Lower lobe of right lung (tissue), 2 donors: ENCODE measurements at places on chromosomes 6 and 20. TPM values are rescaled to one million over a fixed set of nuclear protein-coding genes. Genes with fewer than 3 reads are reported as not detected.
A peak's percentile ranks its signal among the peaks of the same experiment; 100 is the strongest.

- H3K27ac ChIP-seq: no peak overlapping the region
- peaks cover 5% of the 10 kb centered on the region for H3K27me3 ChIP-seq
Measured at GRCh38 chr20:22617160-22617559, 32.8 kb upstream of the FOXA2 start.

DNA sequence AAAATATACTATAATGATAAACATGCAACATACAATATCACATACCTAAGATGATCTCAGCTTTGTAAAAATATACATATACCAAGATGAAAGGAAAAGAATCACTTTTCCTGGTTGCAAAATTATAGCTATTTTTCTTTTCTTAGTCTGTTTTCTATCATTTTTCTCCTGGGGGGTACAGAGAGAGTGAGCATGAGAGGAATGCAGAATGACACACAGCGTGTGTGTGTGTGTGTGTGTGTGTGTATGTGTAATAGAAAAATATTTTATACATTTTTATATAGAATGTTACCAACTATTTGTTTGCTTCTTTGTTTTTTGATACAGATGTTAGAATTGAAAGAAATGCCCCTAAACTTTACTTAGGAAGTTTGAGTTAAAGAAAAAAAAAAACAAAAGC is 64.3 kb downstream of the FAM83B start:
- H3K36me3 ChIP-seq: no peaks in the 10 kb centered on the region
- no peaks in the 10 kb centered on the region for H3K27me3 ChIP-seq
- no peaks in the 10 kb centered on the region for H3K4me1 ChIP-seq

GRCh38 chr6:3661390-3661789 is 90.1 kb downstream of the PXDC1 start:
- H3K27ac ChIP-seq: no peak overlapping the region
- H3K4me3 ChIP-seq: no peak overlapping the region
- no peaks in the 10 kb centered on the region for H3K27me3 ChIP-seq
- DNase-seq: no peak
- no peaks in the 10 kb centered on the region for H3K36me3 ChIP-seq
- H3K4me1 ChIP-seq: peaks cover 7% of the 10 kb centered on the region

- H3K4me3 ChIP-seq: no peak overlapping the region
- no peak for DNase-seq
- H3K36me3 ChIP-seq: no peaks in the 10 kb centered on the region
Measured at GRCh38 chr20:20237093-20237959, 130.6 kb upstream of the INSM1 start.

DNA sequence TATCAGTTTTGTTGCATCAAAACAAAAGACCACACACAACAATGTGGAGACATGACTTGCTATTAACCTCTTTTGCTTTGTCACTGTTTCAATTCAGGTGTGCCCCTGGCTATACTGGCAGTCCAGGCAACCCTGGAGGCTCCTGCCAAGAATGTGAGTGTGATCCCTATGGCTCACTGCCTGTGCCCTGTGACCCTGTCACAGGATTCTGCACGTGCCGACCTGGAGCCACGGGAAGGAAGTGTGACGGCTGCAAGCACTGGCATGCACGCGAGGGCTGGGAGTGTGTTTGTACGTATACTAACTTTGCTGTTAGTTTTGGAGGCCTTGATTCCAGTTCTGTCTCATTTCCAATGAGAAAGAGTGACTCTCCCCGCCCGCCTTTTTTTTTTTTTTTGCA is 356.9 kb downstream of the ARHGAP18 start:
- H3K4me1 ChIP-seq: no peaks in the 10 kb centered on the region
- H3K27ac ChIP-seq: no peak overlapping the region
- no peaks in the 10 kb centered on the region for H3K36me3 ChIP-seq
- H3K4me3 ChIP-seq: no peak overlapping the region

- DNase-seq: no peak
- no peaks in the 10 kb centered on the region for H3K27me3 ChIP-seq
- H3K27ac ChIP-seq: no peak overlapping the region
- peaks cover 15% of the 10 kb centered on the region for H3K36me3 ChIP-seq
Measured at GRCh38 chr6:12125396-12125795, 113.3 kb downstream of the HIVEP1 start.

GRCh38 chr6:14174226-14174625 is 56.7 kb downstream of the CD83 start:
- H3K4me3 ChIP-seq: no peak overlapping the region
- H3K4me1 ChIP-seq: no peaks in the 10 kb centered on the region
- no peak for DNase-seq
- H3K36me3 ChIP-seq: no peaks in the 10 kb centered on the region

DNA sequence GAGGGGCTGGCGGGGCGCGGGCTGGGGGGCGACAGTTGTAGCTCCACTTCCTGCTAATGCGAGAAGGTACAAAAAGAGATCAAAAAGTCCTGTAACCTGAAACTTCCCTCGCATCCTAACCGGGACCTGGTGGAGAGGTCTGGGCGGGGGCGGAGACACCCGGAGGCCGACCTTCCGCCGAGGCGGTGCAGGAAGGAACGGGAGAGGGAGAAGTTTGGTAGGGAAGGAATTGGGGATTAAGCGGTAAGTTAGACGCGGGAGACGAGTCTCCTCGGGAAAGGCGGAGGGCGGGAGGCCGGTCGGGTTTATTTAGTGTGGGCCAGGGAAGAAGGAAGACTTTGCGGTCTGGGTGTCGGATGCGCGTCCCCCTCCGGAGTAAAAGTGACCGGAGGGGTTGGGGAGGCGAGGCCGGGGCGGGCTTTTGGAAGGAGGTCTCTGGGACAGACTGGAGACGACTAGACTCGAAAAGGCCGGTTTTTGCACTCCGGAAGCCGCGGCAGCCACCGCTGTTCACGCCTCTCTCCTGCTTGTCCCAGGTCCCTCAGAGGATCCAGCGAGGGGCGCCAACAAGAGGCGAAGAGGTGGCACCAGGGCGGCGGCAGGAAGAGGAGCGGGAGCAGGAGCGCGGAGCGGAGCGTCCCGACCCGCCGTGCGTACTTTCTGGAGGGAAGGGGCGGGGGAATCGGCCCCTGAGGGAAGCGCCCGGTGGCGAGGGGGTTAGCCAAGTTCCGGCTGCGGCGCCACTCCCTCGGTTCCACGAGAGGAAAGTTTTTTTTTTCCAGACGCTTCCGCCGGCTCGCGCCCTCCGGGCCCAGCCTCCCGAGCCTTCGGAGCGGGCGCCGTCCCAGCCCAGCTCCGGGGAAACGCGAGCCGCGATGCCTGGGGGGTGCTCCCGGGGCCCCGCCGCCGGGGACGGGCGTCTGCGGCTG is 734 bp downstream of the TPBG start:
- H3K4me3 ChIP-seq: peak overlapping the region; percentile 71
- H3K36me3 ChIP-seq: no peaks in the 10 kb centered on the region
- peaks cover 18% of the 10 kb centered on the region for H3K4me1 ChIP-seq
- DNase-seq: peak; percentile 63

DNA sequence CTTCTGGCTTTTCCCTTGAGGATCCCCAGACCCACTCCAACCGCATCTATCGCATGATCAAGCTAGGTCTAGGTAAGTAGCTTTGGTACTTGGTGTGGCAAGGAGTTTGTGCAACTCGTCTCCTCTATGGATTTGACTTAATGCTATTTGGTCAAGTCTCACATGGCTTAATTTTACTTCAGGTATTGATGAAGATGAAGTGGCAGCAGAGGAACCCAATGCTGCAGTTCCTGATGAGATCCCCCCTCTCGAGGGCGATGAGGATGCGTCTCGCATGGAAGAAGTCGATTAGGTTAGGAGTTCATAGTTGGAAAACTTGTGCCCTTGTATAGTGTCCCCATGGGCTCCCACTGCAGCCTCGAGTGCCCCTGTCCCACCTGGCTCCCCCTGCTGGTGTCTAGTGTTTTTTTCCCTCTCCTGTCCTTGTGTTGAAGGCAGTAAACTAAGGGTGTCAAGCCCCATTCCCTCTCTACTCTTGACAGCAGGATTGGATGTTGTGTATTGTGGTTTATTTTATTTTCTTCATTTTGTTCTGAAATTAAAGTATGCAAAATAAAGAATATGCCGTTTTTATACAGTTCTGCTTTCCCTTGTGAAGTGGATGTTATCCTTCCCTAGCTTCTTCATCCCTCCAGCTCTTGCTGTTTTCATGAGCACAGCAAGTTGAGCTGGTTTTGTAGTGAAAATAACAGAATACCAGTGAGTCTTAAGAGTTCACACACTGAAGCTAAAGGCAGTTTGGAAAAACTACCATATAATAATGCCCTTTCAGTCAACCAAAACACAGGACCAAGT is 3.8 kb downstream of the SLC35B2 start:
- H3K27me3 ChIP-seq: no peaks in the 10 kb centered on the region
- no peak overlapping the region for H3K27ac ChIP-seq
- DNase-seq: no peak
- H3K36me3 ChIP-seq: peaks cover 77% of the 10 kb centered on the region

GRCh38 chr6:79842376-79843040 is 104.8 kb downstream of the ELOVL4 start:
- no peak for DNase-seq
- no peaks in the 10 kb centered on the region for H3K4me1 ChIP-seq
- H3K36me3 ChIP-seq: no peaks in the 10 kb centered on the region
- H3K4me3 ChIP-seq: no peak overlapping the region
- H3K27me3 ChIP-seq: no peaks in the 10 kb centered on the region
- no peak overlapping the region for H3K27ac ChIP-seq

- no peak for DNase-seq
- no peaks in the 10 kb centered on the region for H3K36me3 ChIP-seq
- H3K4me1 ChIP-seq: no peaks in the 10 kb centered on the region
- H3K27me3 ChIP-seq: no peaks in the 10 kb centered on the region
Measured at GRCh38 chr20:16516794-16517193, 56.5 kb downstream of the KIF16B start.

DNA sequence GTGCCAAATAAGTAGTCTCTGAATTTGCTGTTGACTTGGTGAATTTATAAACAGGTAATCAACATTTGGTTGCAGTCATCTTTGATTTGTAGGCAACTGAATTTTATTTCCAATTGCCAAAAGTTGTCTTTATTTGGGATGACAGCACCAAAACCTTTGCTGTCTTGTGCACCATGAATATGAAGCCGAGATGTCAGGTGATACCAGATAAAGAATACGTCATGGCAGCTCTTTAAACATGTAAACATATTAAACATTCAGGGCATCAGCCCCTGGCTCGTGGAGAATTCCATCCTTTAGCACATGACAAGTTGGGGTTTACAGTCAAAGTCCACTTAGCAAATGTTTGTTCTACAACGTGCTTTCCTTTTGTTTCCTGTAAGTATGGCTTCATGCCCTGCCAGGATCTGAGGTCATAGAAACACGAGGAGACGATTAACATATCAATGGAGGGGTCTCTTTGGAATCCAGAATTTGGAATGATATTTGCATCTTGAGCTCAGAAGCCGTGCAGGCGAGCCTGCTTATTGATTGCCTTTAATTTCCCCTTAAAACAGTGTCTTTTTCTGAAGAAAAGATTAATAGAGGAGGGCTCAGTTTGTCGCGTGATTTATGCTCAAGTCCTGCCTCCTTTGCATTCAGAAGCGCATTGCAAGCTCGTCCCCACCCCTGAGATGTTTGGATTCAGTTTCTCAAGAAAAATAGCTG is 170.2 kb upstream of the ZNF217 start:
- no peaks in the 10 kb centered on the region for H3K27me3 ChIP-seq
- peak overlapping the region; percentile 15 for H3K4me3 ChIP-seq
- no peaks in the 10 kb centered on the region for H3K4me1 ChIP-seq
- no peak for DNase-seq
- no peak overlapping the region for H3K27ac ChIP-seq

DNA sequence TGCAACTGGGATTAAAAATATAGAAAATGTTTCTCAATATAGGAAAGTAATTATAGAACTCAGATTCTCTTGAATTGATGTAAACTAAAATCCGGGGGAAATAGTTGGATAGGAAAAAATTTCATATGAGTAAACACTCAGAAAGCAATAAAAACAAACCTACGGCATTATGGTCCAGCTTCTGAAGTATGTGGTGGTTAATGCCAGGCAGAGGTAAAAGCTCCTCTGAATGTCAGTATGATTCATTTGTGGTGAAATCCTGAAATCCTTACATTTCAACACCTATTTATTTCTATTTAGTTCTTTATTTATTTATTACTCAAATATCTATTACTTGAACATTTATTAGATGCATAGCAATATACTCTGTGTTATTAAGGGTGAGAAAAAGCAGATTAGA is 145.1 kb downstream of the RIMS1 start:
- H3K4me1 ChIP-seq: no peaks in the 10 kb centered on the region
- no peaks in the 10 kb centered on the region for H3K36me3 ChIP-seq
- no peak overlapping the region for H3K4me3 ChIP-seq

DNA sequence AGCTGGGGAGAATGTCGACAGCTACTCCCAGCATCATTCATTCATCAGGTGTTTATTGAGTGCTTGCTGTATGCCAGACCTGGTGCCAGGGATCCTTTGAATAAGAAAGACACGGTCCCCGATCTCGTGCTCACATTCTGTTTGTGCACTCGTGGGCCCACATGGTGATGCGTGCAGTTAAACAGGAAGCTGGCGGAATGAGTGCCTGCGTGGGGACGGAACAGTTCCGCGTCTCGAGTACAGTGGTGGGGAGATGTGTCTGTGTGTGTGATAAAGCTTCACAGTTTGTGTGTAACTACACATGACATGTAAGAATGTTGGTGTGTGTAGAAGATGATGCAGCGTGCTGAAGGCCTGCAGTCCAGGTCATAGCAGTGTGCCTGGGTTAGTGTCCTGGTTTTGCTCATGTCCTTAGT is 6.5 kb downstream of the RBM38 start:
- H3K27me3 ChIP-seq: no peaks in the 10 kb centered on the region
- H3K27ac ChIP-seq: peak overlapping the region; percentile 41
- peak; percentile 65 for DNase-seq

DNA sequence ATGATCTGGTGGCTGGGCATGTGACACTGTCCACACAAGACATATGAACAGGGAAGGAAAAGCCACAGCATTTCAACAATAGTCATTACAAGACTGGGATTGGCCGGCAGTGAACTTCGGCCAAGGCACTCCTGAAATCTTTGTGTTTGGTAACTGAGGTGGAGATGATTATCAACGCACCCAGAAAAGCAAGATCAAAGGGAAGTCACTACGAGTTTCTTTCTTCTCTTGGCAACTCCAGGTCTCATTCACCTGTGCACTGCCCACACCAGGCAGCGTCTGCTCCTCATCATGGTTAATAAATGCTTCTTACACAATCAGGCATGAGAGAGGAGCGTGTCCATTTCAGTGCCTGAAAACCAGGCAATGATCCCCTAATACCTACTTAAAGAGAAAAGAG is 20.5 kb upstream of the FOXC1 start:
- H3K36me3 ChIP-seq: no peaks in the 10 kb centered on the region
- H3K27me3 ChIP-seq: peaks cover 13% of the 10 kb centered on the region
- H3K27ac ChIP-seq: no peak overlapping the region
- no peak for DNase-seq
- H3K4me1 ChIP-seq: no peaks in the 10 kb centered on the region

RANBP9 gene
- 37.0 TPM for total RNA-seq

GPR63 gene
- total RNA-seq: 0.71 TPM

C4A gene
- total RNA-seq: 175 TPM

CFAP206 gene
- 3.9 TPM for total RNA-seq

WFDC10B gene
- 1.2 TPM for total RNA-seq

SEC23B gene
- 51.2 TPM for total RNA-seq

RUNX2 gene
- total RNA-seq: 3.7 TPM

TNFRSF6B gene
- total RNA-seq: 5.3 TPM
